ENCODE measurements at places on chromosomes 2 and 18. TPM values are rescaled to one million over a fixed set of nuclear protein-coding genes. Genes with fewer than 3 reads are reported as not detected.

C2orf80 gene
- not detected for total RNA-seq

KCNIP3 gene
- not detected for total RNA-seq

GRCh38 chr2:28539118-28539541 is 43.3 kb downstream of the PLB1 start:
- no peaks in the 10 kb centered on the region for H3K27me3 ChIP-seq
- H3K27ac ChIP-seq: no peak overlapping the region
- DNase-seq: no peak
- H3K4me1 ChIP-seq: peaks cover 11% of the 10 kb centered on the region

- H3K27ac ChIP-seq: no peak overlapping the region
- no peak overlapping the region for H3K4me3 ChIP-seq
- no peaks in the 10 kb centered on the region for H3K36me3 ChIP-seq
- no peak for DNase-seq
- no peaks in the 10 kb centered on the region for H3K27me3 ChIP-seq
Observed at GRCh38 chr2:80737047-80737446, 432.5 kb upstream of the LRRTM1 start.

DNA sequence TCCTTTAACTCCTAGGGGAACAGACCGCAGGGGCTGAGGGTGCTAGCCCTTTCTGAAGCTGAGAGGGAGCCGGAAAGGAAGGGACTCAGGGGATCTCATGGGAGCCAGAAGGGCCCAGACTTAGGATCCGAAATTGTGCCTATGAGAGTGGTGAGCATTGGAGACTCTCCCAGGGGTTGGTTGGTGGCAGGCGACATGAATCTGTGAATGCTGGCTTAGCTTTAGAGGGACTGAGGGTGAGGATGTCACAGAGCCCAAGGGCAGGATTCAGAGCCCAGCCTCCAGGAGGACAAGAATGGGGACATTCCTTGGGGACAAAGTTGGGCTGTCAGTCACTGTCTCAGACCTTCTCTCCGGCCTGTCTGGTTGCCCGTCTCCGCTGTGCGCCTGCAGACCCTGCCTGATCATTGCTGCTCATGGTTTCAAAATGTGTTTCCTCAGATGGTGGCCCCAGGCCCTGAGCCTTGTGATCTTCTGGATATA is 17.5 kb downstream of the GNLY start:
- no peaks in the 10 kb centered on the region for H3K4me1 ChIP-seq
- H3K27me3 ChIP-seq: no peaks in the 10 kb centered on the region
- H3K36me3 ChIP-seq: no peaks in the 10 kb centered on the region
- no peak overlapping the region for H3K4me3 ChIP-seq

DNA sequence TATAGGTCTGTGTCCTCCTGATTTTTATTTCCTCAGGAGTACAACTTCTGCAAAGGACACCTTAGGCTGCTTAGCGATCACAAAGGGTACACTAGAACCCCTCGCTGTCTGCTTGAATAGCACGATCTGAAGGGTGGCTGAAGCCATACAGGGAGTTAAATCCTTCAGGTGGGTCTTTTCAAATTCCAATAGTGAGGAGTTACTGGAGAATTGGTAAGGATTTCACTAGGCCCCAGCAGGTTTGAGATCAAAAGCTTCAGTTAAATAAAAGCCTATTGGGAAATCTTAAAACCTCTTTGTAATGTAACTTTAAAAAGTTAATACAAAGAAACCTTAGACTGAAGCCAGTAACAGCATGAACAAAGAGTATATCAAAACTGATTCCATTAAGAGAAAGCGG is 613.1 kb downstream of the ZEB2 start:
- H3K36me3 ChIP-seq: no peaks in the 10 kb centered on the region
- H3K4me3 ChIP-seq: no peak overlapping the region
- no peaks in the 10 kb centered on the region for H3K4me1 ChIP-seq
- H3K27me3 ChIP-seq: no peaks in the 10 kb centered on the region

DNA sequence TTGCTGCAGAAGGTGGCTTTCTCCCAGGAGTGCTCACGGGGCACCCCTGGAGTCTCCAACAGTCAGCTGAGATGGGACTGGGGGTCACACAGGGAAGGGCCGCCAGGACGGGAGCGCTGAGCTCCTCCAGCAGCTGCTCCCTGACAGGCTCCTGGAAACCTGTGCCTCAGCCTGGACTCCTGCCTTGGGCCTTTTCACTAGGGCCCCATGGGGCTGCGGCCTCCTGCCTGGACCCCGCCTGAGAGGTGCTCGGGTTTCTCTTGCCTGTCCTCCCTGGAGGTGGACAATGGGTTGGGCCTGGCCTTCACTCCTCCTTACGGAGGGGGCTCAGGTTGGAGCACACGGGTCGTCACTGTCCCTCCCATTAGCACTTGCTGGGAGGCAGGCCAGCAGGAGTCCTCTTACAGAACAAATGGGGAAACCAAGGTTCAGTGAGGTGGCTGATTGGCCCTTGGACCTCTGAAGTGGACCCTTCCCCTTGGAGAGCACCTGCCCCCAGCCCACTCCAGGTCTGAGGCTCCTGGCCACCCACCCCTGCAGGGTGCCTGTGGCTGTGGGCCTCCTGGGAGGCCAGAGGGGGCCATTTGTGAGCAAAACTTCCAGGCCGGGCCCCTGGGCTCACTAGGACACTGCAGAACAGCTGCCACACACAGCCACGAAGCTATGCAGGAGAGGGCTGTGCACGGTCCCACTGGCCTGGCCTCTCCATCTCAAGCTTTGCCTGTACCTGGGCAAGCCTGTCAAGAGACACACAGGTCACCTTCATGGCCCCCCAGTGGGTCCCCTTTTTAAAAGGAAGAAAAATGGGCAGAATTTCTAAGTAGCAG is 57.1 kb upstream of the ODC1 start:
- peak; percentile 80 for DNase-seq
- no peaks in the 10 kb centered on the region for H3K27me3 ChIP-seq
- H3K4me3 ChIP-seq: no peak overlapping the region
